ENCODE measurements at places on chromosomes 12 and 14.

DNA sequence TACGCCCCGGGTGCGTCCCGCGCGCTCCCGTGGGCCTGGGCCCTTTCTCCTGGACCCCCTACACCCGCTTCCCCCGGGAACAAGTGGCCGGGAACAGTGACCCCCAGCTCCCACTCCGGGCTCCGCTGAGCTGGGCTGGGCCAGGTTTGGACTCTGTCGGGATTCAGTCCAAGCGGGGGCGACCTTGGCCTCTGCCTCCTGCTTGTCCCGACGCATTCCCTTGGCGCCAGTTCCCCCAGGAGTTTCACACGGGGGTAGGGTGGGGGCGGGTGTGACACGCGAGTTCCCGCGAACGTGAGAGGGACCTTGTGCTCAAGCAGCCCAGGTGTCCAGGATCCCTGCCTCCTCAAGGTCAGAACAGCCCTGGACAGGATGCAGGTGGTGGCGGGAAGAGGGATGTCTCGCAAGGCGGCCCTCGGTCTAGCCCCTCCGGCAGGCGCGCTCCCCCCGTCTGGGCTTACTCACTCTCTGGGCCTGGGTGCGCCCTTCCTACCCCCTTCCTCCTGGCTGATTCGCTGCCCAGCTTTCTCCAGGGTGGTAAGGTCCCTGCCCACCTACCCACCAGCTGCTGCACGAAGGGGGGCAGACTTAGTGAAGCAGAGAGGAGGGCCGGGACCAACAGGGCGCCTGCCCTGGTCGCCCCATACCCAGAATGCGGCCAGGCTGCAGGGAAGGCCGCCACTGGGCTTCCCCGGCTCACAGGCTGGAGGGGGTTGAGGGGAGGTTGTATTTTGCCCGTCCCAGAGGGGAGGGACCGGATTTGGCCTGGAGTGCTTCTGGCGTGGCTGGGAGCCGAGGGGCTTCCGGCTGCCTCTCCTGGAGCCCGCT lies 862 bp downstream of the CRIP2 start:
- DNase-seq = no peak

- DNase-seq = no peak
Observed at GRCh38 chr14:89391123-89391522, 25.9 kb downstream of the FOXN3 start.

DNA sequence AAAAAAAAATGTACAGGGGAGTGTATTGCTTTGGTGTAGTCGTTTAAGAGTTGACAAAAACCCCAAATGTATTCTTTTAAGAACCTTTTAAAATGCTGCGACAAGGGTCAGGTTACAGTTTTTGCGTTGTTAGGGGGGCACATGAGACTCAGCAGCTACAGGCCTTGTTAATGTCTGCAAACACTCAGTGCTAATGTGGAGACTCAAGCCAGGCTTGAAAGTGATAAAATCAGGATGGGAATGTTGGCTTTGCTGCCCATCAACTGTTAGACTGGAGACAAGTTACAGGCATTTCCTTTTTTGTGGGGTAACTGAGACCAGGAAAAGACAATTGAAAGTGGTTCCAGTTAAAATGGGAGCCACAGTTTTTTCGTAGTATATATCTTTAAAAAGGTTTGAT lies 84.8 kb downstream of the PRKCH start:
- DNase-seq = no peak

GRCh38 chr12:39627914-39628313 lies 8.3 kb upstream of the ABCD2 start:
- DNase-seq = no peak

GRCh38 chr12:28223858-28224257 lies 33.6 kb downstream of the CCDC91 start:
- DNase-seq = peak; percentile 9

- no peak for DNase-seq
Observed at GRCh38 chr14:23406725-23407355, 1.2 kb downstream of the MYH6 start.

GRCh38 chr12:123966596-123966995 lies 6.0 kb downstream of the CCDC92 start:
- DNase-seq = no peak

GRCh38 chr12:120994059-120994458 lies 15.7 kb downstream of the HNF1A start:
- DNase-seq = no peak

DNA sequence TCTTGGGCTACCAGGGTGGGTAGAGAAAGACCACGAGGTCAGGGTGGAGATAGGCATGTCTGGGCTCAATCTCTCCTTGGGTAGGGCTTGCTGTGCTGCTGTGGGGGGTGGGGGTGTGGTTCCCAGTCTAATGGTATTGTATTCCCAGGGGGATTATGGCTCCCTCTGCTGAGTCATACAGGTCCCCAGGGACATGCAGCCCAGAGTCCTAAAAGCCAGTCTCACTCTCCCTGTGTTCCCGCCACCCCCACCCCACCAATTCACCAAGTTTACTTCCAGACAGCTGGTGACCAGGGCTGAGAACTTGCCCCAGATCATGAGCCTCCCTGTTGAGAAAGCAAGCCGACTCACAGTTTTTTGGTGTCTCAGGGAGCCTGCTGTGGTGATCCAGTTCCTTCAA lies 367.6 kb downstream of the C12orf75 start:
- no peak for DNase-seq

DNA sequence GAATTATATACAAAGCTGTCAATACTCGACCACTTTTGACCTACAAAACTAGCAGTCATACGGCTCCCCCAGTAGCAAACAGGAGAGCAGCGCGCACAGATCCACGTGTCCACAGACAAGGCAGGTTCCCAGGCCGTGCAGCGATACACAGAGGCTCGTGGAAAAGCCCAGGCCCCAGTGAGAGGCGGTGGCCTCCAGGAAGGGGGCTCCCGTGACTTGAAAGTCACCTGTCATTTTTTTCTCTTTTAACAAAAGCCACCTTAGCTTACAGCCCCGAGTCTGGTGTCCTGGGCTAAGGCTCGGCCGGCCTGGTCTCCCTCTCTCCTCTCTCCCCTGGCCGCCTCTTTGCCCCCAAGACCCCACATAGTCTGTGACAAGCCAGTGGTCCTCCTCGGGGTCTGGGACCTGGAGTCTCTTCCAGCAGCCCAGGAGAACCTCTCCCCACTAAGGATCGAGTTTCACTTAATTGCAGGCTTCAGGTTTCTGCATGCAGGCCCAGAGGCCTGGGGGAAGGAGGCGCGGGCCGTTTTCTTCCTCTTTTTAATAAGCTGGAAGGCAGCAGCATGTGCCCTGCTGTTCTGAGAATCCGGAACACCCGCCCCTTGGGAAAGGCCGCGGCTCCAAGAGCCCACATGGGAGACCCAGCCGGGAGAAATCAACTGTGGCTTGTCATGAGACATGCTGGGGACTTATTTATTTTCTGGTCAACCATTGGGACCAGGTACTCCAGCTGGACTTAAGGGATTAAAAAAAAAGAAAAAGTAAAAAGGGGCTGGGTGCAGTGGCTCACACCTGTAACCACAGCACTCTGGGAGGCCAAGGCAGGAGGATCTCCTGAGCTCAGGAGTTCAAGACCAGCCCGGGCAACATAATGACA lies 15.9 kb downstream of the NCOR2 start:
- DNase-seq = no peak

- DNase-seq = no peak
Observed at GRCh38 chr14:52700701-52701172, 5.4 kb upstream of the ERO1A start.

- no peak for DNase-seq
Observed at GRCh38 chr14:45089813-45090212, 5.9 kb downstream of the PRPF39 start.

DNA sequence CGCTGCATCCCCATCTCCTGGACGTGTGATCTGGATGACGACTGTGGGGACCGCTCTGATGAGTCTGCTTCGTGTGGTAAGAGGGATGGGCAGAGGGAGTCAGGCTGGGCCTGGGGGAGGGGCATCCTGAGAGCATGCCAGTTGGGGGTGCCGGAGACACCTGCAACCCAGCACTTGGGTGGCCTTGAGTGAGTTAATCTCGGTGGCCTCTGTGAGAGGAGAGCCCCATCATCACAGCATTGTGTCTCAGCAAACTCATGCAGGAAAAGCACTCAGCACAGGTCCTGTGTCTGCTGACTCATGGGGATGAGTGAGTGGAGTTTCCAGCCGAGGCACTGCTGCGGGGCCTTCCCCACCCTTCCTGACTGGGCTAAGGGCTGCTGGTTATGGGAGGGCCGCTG lies 19.6 kb upstream of the LRP1-AS start:
- peak; percentile 66 for DNase-seq

DNA sequence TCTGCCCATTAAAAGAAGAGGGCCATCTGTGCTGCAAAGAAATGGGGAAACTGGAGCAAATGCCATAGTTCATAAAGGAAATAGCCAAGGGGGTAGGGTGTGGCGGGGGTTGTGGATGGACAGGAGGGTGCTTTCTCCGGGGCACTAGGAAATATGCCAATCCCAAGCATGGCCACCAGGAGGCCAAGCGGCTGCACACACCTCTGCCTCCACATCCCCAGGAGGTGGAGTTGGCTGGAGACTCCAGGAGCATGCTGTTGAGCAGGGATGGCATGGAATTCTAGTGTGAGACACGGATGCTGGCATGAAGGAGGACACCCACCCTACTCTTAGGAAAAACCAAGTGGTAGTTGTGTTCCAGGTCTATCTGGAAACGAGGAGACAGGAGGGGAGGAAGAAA lies 25.2 kb downstream of the NID2 start:
- peak; percentile 51 for DNase-seq

DNA sequence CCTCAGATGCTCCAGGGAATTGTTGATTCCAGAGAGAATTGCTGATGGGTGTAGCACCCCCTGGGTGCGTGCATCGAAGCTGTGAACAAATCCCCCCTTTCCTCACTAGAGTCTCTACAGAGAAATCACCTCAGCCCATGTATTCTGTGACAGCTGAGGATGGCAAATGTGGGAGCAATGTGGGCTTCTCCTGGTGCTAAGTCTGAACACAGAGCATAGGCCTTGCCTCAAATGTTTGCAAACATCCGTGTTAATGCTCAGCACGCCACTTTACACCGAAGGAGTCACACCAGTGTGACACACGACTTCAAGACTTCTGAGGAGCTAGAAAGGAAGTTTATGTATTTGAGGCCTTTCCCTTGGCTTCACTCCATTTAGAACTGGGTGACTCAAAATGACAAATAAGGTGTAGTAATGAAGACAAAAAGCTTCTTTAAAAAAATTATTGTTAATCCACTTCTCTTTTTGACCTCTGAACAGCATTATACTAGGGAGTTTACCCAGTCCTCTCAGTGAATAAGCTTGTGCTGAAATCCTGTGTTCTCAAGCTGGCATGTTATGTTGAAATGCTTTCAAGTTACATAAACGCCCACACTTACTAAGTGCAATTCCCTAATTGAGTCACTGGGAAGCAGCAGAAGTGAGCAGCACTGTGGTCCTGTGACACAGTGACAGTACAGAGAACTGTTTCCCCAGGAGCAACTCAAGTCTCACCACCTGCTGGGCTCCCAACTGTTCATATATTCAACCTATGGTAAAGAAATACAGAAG lies 92.9 kb downstream of the FAR2 start:
- DNase-seq = peak; percentile 12

- no peak for DNase-seq
Observed at GRCh38 chr14:90788031-90788430, 28.2 kb downstream of the TTC7B start.

GRCh38 chr12:98769068-98769467 lies 124.0 kb downstream of the APAF1 start:
- DNase-seq = no peak
